ENCODE measurements at places on chromosomes 16 and 17.

- DNase-seq, result no peak
These were observed 3.5 kb downstream of the WDR81 start for GRCh38 chr17:1727876-1728630.

GRCh38 chr17:3594051-3594800, 15.0 kb downstream of the TRPV1 start:
- DNase-seq, result no peak

DNA sequence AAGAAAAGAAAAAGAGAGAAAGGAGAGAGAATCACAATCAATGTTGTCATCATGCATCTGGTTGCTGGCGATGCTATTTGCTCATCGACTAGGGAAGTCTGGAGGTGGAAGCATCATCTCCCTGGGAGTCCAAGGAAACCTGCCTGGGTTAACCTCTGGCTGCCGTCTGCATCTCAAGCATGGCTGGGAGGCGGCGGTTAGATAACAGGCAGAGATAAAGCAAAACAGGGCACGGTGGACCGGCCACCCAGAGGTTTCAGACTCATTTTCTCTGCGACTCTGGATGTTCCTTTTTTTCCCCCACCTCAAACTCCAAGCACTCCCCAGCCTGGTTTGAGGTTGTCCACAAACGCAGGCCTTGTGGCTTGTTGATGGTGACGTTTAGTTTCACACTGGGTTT, 161.2 kb downstream of the ENGASE start:
- DNase-seq, result no peak

DNA sequence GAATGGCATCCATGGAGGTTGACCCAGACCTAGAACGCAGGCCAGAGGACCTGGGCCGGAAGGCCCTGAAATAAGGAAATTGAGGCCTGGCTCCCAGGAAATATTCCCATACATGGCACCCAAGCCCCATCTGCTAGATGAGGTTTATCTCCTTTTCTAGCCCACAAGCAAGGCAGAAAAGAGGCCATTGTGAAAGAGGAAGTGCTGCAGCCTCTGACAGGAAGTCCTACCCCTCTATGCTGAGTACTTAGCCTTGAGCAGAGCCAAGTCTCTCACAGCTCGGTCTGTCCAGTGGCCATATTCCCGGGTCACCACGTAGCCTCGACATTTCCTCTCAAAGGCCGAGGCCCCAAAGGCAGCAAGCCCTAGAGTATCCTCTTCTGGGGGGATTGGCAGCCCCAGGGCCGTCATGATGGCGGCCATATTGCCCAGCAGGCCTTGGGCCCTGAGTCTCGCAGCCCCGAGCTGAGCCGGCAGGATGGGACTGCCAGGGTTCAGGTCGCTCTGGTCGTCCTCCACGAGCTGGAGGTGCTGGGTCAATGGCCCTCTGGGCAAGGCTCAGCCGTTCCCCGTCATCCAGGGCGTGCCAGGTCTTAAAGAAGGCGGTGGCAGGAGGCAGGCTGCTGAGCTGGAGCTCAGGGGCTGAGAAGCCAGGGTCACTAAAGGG, 7.8 kb downstream of the CTF1 start:
- no peak for DNase-seq

- no peak for DNase-seq
These were observed at the start of gene IGF2BP1 for GRCh38 chr17:48997103-48997826. Gene IGF2BP1 (plus strand): TSS chr17:48997385. CDS start chr17:48997746, 361 bp downstream.

DNA sequence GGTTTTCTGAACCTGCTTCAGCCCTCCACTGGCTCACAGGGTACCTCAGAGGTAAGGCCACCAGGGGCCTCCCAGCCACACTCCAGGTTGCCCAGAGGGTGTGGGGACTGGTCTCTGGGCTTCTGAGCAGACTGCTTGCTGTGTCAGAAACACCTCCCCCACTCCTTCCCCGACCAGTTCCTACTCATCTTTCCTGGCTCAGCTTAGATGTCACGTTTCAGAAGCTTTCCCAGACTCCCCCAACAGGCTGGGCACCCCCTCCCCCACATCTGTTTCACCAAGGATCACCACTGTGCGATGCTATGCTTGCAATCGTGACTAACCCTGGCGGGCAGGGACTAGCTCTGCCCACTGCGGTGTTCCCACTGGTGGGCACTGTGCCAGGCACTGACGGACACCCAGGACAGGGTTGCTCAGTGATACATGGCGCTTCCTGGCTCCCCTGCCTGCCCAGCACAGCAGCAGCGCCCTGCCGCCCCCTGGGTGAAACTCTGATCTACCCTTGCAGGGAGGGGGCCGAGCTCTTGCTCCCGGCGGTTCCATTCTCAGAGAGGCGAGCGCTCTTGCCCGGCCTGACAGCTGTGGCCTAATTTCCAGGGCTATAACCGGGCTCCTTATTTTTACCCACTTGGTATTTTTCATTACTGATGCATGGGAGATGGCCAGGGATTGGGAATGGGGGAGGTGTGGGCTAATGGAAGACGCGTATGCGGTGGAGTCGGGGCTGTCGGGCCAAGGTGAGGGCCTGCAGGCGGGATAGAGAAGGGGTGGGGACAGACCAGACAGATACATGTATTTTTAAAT, 29.4 kb upstream of the MTSS2 start:
- no peak for DNase-seq

DNA sequence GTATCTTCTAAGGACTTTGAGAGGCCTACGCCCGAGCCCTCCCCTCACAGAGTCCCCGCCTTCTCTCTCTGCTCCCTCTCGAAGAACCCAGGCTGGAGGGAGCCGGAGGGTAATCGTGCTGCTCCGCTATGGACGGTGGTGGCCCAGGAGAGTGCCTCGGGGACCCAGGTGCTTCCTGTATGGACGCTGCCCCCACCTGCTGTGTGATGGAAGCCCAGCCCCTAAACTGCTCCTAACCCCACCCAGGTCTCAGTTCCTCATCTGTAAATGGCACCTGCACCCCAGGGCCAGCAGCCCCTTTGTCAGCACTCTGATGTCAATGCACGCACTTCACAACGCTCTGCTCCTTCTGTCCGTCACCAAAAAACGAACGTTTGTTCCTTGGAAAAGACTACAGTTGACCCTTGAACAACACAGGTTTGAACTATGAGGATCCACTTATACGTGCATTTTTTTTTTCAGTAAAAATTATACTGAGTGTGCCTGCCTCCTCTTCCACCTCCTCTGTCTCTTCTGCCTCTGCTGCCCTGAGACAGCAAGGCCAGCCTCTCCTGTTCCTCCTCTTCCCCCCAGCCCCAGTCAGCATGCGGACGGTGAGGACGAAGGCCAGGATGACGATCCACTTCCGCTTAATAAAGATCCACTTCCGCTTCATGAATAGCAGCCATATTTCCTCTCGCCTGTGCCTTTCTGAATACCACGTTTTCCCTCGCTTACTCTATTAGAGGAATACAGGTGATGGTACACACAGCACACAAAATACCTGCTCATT, 118.3 kb downstream of the BANP start:
- no peak for DNase-seq

DNA sequence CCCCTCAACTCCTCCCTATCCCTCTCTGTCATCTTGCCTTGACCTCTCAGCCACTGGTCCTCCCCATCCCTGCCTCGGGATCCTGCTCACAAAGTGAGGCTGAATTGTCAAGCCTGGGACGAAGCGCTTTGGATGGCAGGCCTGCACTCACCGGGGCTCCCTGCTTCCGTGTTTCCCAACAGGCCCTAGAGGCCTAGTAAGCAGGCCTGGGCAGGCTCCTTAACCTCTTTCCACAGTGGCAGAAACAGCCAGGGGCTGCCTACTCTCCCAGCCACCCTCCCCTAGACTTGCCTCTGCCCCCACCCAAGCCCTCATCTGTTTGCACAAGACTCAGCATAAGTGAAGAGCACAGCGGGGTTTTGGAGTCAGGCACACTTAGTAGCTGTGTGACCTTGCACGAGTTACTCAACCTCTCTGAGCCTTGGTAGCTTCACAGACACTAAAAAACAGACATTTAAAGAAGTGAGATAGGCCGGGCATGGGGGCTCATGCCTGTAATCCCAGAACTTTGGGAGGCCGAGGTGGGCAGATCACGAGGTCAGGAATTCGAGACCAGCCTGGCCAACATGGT, 5.0 kb upstream of the FADS6 start:
- DNase-seq, result no peak

DNA sequence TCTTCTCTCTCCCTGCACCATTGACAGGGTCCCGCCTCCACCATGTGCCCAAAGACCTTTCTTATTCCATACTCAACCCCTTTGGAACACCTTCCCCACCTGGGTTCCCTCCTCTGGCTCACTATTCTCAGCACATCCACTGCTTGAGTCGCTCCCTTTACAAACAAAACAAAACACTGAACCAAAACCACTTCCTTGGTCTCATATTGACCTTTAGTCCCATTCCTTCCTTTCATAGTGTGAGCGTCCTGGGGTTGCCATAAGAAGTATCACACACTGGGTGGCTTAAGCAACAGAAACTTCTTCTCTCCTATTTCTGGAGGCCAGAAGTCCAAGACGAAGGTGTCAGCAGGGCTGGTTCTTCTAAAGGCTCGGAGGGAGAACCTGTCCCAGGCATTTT, 6.1 kb upstream of the TNRC6C start:
- no peak for DNase-seq

GRCh38 chr16:52497067-52497816, 49.7 kb downstream of the TOX3 start:
- no peak for DNase-seq

DNA sequence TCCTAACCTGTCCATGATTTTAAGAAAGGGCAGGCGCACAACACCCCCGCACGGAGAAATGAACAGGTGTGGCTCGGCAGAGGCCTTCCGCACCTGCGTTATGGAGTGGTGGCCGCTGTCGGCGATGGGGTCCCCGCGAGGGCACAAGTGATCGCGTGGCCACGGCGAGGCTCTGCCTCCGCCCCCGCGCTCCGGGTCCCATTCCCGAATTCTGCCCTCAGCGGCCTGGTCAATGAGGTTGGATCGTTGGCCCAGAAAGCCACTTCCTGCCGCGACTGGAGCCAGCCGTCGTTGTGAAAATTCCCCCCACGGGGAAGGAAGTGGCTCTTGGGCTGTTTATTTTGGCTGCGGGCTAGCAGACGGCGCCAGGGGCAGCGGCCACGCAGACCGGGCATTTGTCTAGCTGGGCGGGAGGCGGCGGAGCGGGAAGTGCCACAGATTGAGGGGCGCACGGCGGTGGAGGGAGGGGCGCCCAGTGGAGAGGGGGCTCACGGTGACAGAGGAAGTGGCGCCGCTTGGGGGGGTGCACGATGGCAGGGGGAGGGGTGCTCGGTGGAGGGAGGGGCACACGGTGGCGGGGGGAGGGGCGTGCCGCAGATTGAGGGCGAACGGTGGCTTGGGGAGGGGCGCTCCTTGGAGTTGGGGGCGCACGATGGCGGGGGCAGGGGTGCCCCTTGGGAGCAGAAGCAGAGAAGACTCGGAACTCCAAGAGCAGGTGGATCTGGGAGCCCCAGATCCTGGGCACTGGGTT, 25.0 kb downstream of the MRC2 start:
- peak; percentile 14 for DNase-seq

DNA sequence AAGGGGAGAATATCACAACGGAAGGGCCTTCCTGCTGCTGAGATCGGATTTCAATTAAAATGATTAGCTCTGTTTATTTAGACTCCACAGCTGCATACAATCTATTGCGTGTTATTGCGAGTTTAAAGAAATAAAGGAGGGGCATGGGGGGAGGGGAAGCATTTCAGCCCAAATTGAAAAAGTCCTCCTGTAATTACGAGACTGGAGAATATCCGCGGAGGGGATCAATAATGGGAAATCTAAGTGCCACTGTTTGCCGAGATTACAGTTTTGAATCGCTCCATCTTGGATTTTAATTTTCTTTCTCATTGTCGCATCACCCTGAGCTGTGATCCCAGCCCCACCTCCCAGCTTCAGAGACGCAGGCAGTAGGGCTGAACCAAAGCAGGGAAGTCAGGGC, 15.7 kb upstream of the RPL38 start:
- no peak for DNase-seq

DNA sequence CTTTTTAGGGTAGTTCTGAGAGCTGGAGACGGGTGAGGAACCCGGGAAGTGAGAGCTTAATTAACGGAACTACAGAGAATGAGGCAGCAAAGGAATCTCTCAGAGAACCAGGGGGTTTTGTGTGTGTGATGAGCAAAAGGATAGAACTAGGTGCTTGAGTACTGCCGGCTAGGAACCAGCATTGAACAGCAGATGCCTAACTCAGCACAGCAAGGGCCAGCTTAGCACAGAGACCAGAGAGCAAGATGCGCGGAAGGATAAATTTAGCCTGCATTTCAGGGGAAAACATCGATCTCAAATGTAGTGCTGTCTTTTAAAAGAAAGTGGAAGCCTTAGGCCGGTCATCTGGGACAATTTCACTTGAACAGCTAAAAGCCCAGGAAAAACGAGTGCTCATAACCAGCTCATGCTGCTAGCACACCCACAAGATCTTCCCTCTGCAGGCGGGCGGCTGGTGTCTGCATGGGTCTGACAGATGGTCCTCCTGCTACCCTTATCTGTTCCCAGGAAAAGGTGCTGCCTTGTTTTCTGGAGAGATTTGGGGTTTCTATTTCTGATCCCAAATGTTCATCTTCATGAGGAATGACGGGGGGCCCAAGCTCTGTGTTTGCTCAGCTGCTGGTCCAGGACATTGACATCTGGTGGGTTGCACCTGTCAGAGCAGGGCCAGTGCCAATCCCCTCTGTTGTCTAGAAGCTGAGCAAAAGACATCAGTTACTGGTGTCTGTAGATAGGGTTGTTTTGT, 103.9 kb downstream of the SOCS1 start:
- no peak for DNase-seq

GRCh38 chr17:76166906-76167305, 25.9 kb upstream of the FOXJ1 start:
- DNase-seq, result no peak

- DNase-seq, result no peak
These were observed 1.4 kb downstream of the CMTM2 start for GRCh38 chr16:66580605-66581209.

GRCh38 chr16:4692460-4693295, 684 bp upstream of the NUDT16L1 start:
- DNase-seq, result no peak

- DNase-seq, result no peak
These were observed 410.8 kb downstream of the CDH11 start for GRCh38 chr16:64711026-64711425.

DNA sequence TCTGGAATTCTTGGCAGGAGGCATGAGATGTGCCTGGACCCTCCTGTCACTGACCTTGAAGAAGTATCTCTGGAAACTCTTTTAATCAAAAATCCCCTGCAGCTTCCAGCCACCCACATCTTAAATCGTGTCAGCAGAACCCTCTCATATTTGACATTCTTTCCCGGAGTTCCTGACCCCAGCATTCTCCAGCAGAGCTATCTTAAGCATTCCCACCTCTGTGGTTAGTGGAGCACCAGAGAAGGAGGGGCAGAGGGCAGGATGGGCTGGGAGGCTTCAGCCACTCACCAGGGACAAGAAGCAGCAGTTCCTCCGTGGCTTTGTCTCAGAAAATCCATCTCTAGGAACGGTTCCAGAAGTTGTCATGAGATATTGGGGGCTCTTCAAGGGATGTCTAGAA, 149.9 kb downstream of the RGS9 start:
- DNase-seq, result no peak

DNA sequence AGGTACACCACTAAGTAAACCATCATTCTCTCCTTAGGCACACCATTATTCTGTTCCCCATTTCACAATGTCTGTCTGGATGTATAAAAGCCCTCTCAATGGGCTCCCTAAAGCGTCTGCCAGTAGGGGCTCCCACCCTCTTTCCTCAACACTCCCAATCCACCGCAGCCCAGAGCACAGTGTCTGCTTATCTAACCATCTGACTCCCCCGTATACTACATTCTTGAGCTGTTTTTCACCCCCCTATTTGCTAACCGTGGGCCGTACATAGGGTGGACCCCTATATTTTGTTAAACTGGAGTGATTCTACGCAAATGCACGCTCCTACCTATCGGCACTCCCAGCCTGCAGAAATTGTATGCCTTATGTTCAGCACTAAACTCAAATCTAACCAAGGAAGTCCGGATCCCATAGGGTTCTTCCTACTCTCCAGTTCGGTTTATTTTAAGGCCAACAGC, 685 bp upstream of the PSMD3 start:
- DNase-seq, result no peak

Measured in stimulated activated CD4-positive, alpha-beta T cell treated with anti-CD3 and anti-CD28 coated beads, TNF-alpha, amount 100 ng/mL, for 48 hours (primary cell).